ENCODE measurements at places on chromosomes 3 and 15. TPM values are rescaled to one million over a fixed set of nuclear protein-coding genes. Genes with fewer than 3 reads are reported as not detected.

- H3K27ac ChIP-seq: no peak overlapping the region
- no peak for DNase-seq
- H3K4me1 ChIP-seq: no peaks in the 10 kb centered on the region
- no peaks in the 10 kb centered on the region for H3K27me3 ChIP-seq
- H3K4me3 ChIP-seq: no peak overlapping the region
These were observed 529.0 kb downstream of the MCTP2 start for GRCh38 chr15:94760348-94760747.

DNA sequence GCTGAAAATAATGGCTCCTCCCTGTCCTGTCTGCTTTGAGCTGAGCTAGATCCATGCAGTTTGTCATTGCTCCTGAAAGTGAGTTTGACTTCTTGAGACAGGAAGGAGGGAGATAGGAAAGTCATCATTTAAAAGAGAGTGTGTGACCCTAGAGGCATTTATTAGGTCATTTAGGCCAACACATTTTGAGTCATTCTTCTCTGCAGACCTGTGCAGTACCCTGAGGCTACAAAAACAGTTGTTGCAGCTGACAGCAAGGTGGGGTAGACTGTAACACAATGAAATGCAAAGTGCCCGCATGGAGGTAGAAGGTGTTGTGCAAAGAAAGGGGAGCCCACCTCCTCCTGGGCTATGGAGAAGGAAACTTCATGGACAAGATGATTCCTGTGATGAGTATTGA is 102.8 kb upstream of the PFN2 start:
- H3K36me3 ChIP-seq: no peaks in the 10 kb centered on the region
- H3K4me3 ChIP-seq: no peak overlapping the region
- H3K27me3 ChIP-seq: no peaks in the 10 kb centered on the region
- DNase-seq: no peak
- H3K27ac ChIP-seq: no peak overlapping the region
- no peaks in the 10 kb centered on the region for H3K4me1 ChIP-seq

GRCh38 chr3:19165654-19166053 is 17.3 kb downstream of the KCNH8 start:
- H3K4me1 ChIP-seq: no peaks in the 10 kb centered on the region
- no peak overlapping the region for H3K27ac ChIP-seq
- H3K36me3 ChIP-seq: no peaks in the 10 kb centered on the region
- no peaks in the 10 kb centered on the region for H3K27me3 ChIP-seq

GRCh38 chr15:27796405-27797320 is 302.5 kb downstream of the OCA2 start:
- DNase-seq: no peak
- no peak overlapping the region for H3K4me3 ChIP-seq
- H3K36me3 ChIP-seq: no peaks in the 10 kb centered on the region
- no peaks in the 10 kb centered on the region for H3K4me1 ChIP-seq

DNA sequence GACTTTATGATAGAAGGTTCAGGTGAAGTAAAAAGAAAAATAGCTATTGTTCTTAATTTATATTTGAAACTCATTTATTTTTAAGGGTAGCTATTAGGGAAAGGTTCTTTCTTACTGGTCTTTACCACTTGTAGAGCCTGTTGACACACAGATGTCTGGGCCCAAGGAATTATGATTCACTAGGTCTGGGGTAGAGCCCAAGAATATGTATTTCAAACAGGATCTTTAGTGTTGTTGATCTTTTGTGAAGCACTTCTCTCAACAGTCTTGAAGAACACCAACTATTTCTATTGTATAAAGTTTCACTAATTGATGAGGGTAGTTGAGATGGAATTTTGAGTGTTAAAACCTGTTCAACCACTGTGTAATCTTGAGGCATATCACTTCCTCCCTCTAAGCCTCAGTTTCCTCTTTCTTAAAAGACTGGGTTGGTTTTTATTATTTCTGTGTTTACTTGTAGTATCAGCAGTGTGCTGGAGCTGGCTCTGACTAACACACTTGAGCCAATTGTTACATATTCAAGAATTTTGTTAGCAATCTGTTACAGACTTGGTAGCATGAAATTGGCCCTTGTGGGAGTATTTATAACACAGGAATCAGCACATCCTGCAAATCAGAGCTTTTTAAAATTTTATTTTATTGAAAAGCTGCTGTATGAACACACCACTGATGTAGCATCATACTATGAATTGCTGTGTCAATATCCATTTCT is 155.9 kb downstream of the RBMS3 start:
- peak overlapping the region; percentile 45 for H3K27ac ChIP-seq
- no peaks in the 10 kb centered on the region for H3K4me1 ChIP-seq
- no peaks in the 10 kb centered on the region for H3K36me3 ChIP-seq
- H3K4me3 ChIP-seq: no peak overlapping the region

- no peak overlapping the region for H3K27ac ChIP-seq
- no peaks in the 10 kb centered on the region for H3K4me1 ChIP-seq
- no peaks in the 10 kb centered on the region for H3K36me3 ChIP-seq
- H3K27me3 ChIP-seq: no peaks in the 10 kb centered on the region
- H3K4me3 ChIP-seq: no peak overlapping the region
These were observed 41.3 kb downstream of the SCN5A start for GRCh38 chr3:38608086-38608775.

The SCN5A gene
- total RNA-seq: under 0.01 TPM

The CRABP1 gene
- total RNA-seq: not detected

The SHISA5 gene
- 90.1 TPM for total RNA-seq

Data from breast epithelium (tissue), 4 donors.